ENCODE measurements at places on chromosomes 6 and 20. TPM values are rescaled to one million over a fixed set of nuclear protein-coding genes. Genes with fewer than 3 reads are reported as not detected.

GRCh38 chr20:49471397-49471796 lies 11.1 kb downstream of the KCNB1 start:
- H3K36me3 ChIP-seq: no peaks in the 10 kb centered on the region
- no peaks in the 10 kb centered on the region for H3K27me3 ChIP-seq
- no peak for DNase-seq
- H3K4me3 ChIP-seq: no peak overlapping the region
- H3K27ac ChIP-seq: no peak overlapping the region

DNA sequence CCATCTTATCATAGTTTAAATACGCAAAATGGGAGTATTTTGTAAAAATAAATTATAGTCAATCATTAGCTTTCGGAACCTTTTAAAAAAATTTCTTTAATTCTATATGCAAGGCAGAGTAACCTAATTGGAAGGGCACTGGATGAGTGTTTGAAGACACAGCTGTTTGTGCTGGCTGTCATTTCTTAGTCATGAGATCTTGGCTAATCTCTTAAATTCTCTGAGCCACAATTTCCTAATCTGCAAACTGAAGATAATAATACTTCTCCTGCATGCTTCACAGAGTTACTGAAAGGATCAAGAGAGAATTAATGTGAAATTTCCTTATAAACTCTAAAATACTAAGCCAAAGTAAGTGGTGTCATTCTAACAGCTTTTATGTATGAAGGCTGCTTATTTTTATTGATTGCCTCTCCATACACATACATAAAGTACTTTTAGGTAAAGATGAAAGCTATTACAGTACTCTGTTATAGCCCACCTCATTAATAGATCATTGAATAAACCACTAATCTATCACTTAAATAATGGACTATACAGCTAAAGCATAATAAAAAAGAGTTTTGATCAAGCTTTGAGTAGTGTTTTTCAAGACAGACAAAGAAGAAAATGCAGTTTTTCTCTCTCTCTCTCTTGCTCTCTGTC lies 383.7 kb upstream of the IRAK1BP1 start:
- no peak overlapping the region for H3K27ac ChIP-seq
- H3K4me1 ChIP-seq: no peaks in the 10 kb centered on the region
- no peak for DNase-seq
- no peak overlapping the region for H3K4me3 ChIP-seq
- no peaks in the 10 kb centered on the region for H3K36me3 ChIP-seq
- H3K27me3 ChIP-seq: no peaks in the 10 kb centered on the region

DNA sequence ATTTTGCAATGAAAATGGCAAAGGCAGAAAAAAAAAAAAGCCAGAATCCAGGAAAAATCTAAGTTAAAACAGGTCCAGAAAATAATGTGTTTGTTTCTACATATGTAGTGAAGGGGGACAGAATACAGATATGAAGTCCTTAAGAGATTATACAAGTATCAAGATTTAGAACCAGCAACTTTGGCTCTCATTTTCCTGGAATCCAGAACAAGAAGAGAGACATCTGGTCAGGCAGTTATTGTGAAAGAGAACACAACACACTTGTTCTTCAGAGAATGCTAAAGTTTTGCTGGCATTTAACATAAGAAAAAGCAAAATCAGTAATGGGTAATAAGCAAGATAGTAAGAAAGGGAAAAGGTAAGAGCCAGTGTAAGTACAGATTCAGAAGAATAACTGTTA lies 21.1 kb downstream of the BAG2 start:
- no peaks in the 10 kb centered on the region for H3K27me3 ChIP-seq
- peaks cover 33% of the 10 kb centered on the region for H3K4me1 ChIP-seq
- H3K4me3 ChIP-seq: no peak overlapping the region
- peaks cover 5% of the 10 kb centered on the region for H3K36me3 ChIP-seq

GRCh38 chr20:47355489-47356219 lies 845 bp downstream of the ZMYND8 start:
- H3K4me3 ChIP-seq: peak overlapping the region; percentile 24
- H3K36me3 ChIP-seq: no peaks in the 10 kb centered on the region
- peak overlapping the region; percentile 99 for H3K27ac ChIP-seq

DNA sequence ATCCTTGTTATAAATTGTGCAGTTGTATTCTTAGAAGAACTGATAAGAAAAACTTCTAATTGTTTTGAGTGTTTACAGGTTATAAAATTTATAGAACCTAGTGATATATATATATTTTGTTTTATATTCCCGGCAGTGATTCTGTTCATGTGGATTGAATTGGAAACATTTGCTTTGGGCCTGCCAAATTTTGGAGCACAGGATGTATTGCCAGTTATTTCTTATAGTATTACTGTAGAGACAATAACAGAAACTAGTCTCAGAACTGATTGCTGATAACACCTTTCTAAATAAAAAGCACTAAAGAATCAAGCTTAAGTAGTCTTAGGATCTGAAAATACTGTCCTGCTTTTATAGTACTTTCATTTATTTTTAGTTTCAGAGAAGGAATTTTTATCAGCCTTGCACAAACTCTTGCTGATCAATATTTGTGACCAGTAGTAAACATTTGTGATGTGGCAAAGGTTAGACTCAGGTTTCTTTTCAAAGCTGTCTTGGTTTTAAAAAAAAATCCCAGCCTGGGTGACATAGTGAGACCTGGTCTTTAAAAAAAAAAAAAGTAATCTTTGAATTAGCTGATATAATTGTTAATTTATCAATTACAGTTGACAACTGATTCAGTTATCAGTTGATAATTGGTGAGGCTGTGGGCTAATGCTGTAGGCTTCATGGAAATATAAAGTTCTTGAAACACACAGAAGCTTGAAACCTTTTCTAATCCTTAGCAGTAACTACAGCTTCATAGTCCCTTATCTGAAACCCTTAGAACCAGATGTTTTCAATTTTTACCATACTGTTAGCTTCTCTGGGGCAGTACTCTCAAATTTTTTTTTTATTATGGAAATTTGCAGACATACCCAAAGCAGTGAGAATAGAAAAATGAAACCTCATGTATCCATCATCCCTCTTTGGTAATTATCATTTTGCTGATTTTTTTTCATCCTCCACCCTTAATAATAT lies 42.4 kb downstream of the RNGTT start:
- H3K27me3 ChIP-seq: no peaks in the 10 kb centered on the region
- H3K4me1 ChIP-seq: no peaks in the 10 kb centered on the region
- H3K27ac ChIP-seq: no peak overlapping the region
- no peaks in the 10 kb centered on the region for H3K36me3 ChIP-seq
- DNase-seq: no peak
- no peak overlapping the region for H3K4me3 ChIP-seq

- H3K36me3 ChIP-seq: no peaks in the 10 kb centered on the region
- no peak for DNase-seq
- no peaks in the 10 kb centered on the region for H3K27me3 ChIP-seq
Measured at GRCh38 chr6:155045561-155046404, 50.7 kb downstream of the TIAM2 start.

DNA sequence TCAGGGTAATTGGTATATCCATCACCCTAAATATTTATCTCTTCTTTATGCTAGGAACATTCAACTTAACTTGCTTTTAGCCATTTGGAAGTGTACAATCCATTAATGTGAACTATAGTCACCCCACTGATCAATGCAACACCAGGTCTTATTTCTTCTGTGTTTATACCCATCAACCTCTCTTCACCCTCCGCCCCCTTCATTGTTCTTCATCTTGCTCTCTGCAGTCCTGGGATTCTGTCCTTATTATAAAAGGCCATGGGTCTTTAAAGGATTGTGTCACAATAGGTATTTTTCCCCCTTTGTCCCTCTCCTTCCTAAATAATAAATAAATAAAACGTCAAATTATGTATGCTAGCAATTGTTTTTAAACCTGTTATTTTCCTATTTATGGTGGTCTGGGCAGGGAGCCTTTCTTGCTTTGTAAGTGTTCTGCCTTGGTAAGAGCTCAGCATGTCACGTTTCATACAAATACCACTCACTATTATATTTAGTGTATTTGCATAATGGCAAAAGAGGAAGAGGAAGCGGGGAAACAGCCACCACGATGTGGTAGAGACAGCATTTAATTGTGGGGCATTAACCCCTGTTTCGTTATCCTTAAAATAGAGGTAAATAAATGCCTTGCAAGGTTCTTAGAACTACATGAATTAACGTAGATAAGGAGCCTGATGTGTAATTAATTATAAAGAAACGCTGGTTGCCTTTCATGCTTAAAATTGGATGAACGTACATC lies 1.9 kb downstream of the ABRACL start:
- H3K36me3 ChIP-seq: no peaks in the 10 kb centered on the region
- H3K27ac ChIP-seq: peak overlapping the region; percentile 86
- peak overlapping the region; percentile 96 for H3K4me3 ChIP-seq
- no peak for DNase-seq

DNA sequence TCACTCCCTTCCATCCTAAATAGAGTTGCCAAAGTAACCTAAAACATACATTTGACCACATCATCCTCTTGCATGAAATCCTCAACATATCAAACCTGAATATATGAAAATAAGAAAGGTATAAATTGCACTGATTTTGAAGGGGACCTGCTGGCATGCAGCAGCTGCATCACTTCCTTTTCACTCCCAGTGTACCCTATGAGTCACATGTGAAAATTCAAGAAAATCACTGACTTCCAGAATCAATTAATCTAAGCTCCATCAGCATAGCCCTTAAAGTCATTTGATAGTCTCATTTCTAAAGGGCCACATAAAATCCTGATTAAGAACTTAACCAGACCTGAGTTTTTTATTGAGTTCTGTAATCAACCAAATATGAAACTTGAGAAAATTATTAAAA lies 24.3 kb downstream of the SNX14 start:
- no peak for DNase-seq
- no peak overlapping the region for H3K4me3 ChIP-seq
- H3K36me3 ChIP-seq: no peaks in the 10 kb centered on the region
- H3K27ac ChIP-seq: no peak overlapping the region
- H3K27me3 ChIP-seq: no peaks in the 10 kb centered on the region

- H3K4me1 ChIP-seq: no peaks in the 10 kb centered on the region
- H3K27me3 ChIP-seq: no peaks in the 10 kb centered on the region
- no peaks in the 10 kb centered on the region for H3K36me3 ChIP-seq
- DNase-seq: no peak
- no peak overlapping the region for H3K4me3 ChIP-seq
Measured at GRCh38 chr6:45209762-45210161, 118.4 kb upstream of the RUNX2 start.

GPR6 gene
- not detected for total RNA-seq

KHDC1 gene
- 1.8 TPM for total RNA-seq

Measured in sigmoid colon (tissue), 7 donors.